ENCODE measurements at places on chromosomes 4 and X. TPM values are rescaled to one million over a fixed set of nuclear protein-coding genes. Genes with fewer than 3 reads are reported as not detected.

Gene SOD3
- not detected for total RNA-seq

Gene HCFC1
- total RNA-seq: 41.8 TPM

Gene FHDC1
- 0.64 TPM for total RNA-seq

Gene DCHS2
- not detected for total RNA-seq

Gene AMTN
- total RNA-seq: not detected

Gene SPANXN2
- not detected for total RNA-seq

All from A549 treated with Mapracorat at 1 μM for 4 hours (cell line).